ENCODE measurements at places on chromosomes 5 and 9.

- no peak for DNase-seq
These were observed 12.4 kb downstream of the GZMK start for GRCh38 chr5:55036477-55036876.

- DNase-seq, result no peak
These were observed 80.4 kb downstream of the LRSAM1 start for GRCh38 chr9:127531676-127532075.

- no peak for DNase-seq
These were observed 208.8 kb downstream of the ERCC6L2 start for GRCh38 chr9:96084331-96084734.

- DNase-seq, result no peak
These were observed 57.5 kb downstream of the ZNF510 start for GRCh38 chr9:96720435-96720834.

GRCh38 chr9:98146101-98146991 is 27.3 kb upstream of the TRIM14 start:
- no peak for DNase-seq

DNA sequence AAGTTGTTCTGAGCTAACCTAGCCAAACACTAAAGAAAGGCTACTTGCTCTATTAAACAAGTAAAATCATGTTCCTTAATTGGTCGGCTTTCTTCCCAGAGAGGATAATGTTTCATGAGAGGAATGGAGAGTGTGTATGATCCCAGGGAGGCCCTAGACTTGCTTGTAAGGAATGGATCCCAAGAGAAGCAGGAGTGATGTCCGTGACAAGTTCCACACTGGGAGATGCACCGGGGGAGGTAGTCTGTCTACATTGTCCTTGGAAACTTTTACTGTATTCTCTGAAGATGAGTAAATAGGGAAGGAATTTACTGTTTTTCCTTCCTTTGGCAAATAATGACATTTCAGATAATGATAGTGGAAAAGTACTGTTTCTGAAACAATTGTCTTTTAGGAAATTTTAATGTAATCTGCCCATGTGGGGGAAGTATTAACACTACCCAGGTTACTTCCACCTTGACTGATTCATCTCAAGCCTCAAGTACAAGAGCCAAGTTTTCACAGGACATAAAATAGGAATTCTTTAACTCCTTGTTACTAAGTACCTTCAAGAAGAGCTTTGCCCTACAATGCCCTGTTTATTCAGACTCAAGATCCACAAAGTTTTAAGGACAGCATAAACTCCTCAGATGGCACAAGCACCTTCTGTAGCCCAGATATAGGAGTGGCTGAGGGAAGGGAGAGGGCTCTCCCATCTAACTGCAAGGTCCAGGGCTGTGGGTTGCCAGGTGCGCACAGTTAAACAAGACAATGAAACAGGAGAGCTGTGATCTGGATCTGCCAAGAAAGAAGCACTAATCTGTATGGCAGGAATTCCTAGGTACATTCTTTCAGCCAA is 152.1 kb downstream of the GNA14 start:
- DNase-seq, result no peak

DNA sequence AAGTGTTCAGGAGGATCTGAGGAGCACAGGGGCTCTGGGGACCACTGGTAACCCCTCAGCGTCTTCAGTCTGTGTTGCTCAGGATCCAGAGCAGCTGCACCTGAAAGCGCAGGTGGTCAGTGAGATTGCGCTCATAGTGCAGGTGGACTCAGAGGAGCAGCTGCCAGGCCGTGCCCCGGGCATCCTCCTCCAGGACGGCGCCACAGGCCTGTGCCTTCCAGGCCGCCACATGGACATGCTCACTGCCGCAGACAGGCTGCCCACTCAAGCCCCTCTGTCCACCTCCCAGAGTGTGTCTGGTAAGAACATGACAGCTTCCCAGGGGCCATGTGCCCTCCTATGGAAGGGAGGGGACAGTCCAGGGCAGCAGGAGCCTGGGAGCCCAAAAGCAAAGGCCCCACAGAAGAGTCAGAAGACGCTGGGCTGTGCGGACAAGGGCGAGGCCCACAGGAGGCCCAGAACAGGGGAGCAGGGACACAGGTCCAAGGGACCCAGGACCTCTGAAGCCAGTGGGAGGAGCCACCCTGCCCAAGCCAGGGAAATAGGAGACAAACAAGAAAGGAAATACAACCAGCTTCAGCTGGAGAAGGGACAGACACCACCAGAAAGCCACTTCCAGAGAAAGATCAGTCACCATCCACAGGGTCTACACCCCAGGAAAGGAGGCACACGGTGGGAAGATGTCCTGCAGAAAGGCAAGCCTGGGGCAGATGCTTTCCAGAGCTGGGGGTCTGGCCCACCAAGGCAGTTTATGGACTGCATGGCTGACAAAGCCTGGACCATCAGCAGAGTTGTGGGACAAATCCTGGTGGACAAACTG is 5.2 kb downstream of the SPATA31E1 start:
- no peak for DNase-seq

- DNase-seq, result no peak
These were observed 101.4 kb upstream of the SMIM23 start for GRCh38 chr5:171684169-171684568.

DNA sequence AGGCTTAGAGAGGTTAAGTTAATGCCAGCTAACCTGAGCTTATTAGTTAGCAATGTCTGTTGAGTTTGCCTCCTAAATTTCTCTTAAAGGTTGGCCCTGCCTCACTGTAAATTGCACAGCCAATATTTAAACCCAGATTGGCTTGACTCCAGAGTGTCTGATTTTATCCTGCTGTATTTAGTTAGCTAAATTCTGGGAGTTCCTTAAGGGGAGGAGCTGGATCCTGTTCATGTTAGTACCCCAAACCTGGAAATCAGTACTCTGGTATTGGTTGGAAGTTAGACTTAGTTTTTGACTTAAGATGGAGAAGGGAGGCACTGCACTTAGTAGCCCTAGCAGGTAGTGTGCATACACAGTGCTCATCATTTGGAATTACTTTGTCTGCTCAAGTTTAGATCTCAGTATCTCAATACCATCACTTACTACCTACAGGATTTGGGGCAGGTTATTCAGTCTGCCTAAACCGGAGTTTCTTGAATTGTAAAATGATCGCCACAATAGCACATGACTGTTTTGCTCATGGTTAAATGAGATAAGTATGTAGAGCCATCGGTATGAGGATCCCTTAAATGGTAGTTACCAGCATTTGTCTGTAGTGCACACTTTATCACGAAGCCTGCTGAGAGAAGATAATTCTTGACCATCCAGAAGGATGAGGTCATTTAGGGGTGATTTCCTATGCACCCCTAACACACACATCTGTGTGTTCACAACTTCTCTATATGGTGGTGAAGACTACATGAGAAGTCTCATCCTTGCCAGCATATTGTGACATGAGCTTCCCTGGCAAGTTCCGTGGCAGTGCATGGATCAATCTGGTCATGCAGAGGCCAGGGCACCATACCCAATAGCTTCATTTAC is 264.8 kb upstream of the TRIM32 start:
- DNase-seq, result no peak

DNA sequence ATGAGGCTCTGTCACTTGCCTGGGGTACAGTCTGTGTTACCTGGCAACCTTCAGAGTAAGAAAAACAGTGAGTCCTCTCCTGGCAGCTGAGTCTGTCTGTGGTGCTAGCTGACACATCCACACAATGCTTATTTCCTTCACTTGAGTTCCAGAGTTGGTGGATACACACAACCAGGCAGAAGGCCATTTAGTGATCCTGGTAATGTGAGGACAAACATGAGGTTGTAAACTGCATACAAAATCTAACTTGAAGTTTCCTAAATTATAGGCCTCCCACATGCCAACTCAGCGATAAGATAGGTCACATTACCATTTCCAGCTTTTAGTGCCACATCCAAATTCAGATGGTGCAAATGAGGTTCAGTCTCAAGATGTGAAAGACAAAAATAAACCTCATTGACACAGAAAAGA is 125.5 kb downstream of the DCP2 start:
- no peak for DNase-seq

GRCh38 chr9:107190061-107190935 is 92.8 kb upstream of the RAD23B start:
- DNase-seq, result no peak

DNA sequence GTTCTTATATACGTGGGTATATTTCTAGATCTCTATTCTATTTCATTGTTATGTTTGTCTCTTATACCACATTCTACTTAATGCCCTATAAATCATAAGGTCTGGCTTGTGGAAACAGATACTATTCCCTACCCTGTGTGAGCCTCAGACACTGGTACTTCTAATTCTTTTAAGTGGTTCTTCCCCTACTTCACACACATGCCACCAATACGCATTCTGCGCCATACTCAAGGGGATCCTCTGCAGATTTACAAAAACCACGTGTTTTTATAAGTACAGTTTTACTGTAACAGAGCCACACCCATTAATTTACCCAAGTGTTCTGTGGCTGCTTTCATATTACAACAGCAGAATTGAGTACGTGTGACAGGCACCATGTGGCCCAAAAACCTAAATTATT is 195.6 kb downstream of the SAXO1 start:
- no peak for DNase-seq

DNA sequence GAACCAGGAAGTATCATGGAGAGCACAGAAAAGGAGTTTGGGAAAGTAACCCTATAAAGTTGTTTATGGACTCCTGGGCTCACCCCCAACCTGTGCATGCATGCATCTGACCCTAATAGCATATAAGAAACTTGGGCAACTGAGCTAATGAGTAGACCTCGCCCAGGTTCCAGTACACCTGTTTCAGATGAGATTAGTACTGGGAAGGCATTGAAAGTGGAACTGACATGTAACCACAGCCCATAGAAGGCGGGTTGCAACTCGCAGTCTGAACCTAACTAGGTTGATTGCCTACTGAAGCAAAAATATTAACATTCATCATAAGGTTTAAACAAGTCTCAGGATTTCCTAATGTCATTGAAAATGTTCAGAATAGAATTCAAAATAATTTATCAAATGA is 87.0 kb downstream of the WNK2 start:
- DNase-seq, result no peak

DNA sequence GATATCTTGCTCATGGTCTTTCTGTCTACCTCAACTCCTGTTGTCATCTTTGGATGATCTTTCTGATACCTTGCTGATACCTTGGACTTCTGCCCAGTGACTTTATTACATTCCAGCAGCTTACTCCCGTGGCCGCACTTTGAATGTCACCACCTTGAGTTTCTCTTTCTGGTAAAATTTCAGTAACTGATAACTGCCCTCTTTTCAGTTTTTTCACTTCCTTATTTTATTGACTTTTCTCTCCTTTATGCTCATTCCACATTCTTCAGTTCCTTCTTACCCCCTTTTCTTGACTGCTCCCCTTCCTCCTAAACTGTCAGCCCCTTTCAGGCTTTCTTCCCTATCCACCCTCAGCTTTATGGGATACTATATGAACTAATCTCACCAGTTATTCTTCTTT is 7.0 kb upstream of the FBXO4 start:
- DNase-seq, result no peak

DNA sequence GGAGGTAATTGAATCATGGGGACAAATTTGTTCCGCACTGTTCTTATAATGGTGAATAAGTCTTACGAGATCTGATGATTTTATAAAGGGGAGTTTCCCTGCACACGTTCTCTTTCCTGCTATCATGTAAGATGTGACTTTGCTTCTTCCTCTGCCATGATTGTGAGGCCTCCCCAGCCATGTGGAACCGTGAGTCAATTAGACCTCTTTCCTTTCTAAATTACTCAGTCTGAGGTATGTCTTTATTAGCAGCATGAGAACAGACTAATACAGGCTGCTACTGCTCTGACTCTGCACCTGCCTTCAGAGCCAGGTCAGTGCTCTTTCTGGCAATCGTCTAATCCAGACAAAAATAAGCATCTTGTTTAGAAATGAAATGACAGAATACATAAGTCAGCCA is 479.2 kb upstream of the TUSC1 start:
- DNase-seq, result no peak

DNA sequence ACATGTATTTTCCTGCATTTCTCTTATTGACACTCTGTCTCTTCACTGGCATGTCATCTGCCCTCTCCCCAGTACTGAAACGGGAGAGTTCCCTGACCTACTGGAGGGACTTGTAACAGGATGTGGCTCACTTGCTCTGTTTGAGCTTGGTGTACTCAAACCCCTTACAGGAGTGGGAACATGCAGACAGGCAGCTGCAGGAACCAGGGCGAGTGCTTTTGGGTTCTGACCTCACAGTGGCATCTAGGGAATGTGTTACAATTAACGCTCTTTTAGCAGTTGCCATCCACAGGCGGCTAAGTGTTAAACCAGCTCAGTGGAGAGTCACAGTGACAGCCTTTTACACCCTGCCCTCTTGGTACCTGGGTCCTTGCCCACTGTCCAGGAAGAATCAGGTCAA is 300.3 kb upstream of the GRAMD2B start:
- DNase-seq, result peak; percentile 68

GRCh38 chr5:149790276-149790675 is 60.2 kb downstream of the PPARGC1B start:
- no peak for DNase-seq

- peak; percentile 42 for DNase-seq
These were observed 38.8 kb downstream of the RASGEF1C start for GRCh38 chr5:180170106-180170809.

DNA sequence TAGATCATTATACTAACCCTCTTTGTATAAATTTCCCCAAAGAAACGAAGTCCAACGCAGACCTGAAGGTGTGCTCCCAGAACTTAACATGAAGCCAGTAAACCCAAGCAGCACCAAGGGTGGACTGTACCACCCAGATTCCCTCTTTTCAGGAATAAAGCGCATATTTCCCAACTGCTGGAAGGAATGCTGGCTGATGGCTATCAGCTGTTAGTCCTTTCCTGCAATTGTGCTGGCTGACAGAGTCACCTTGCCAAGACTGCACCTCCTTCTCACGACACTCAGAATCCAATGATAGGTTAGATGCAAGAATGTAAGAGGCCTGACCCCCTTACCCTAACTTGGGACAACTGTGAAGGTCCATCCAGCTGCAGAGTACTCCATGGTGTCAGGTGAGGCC is 93.9 kb downstream of the MAPKAP1 start:
- DNase-seq, result no peak

- DNase-seq, result peak; percentile 58
These were observed 19.3 kb upstream of the PIP5K1B start for GRCh38 chr9:68685770-68686169.

DNA sequence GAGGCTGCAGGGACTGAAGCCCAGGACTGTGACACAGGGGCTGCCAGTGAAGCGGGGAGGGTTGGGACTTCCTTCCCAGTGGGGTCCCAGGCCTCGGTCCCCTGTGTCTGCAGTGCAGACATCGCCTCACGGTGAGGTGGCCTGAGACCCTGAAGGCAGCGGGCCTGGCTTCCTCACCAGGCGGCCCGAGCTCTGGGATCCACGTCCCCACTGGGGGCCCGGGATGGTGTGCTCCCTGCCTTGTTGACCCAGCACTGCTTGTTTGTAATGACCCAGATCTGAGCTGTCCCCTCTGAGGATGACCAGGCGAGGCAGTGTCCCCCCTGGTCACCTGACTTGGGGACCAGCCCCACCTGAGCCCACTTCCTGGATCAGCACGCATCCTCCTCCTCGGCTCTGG is 53.1 kb downstream of the COL5A1 start:
- DNase-seq, result no peak

Data from H9 (cell line).